Activated CD8-positive, alpha-beta memory T cell treated with anti-CD3 and anti-CD28 coated beads, Interleukin-2, amount 10 ng/mL, durations not matched to agents 7 days and 5 days (primary cell): ENCODE measurements at places on chromosomes 5 and 9. TPM values are rescaled to one million over a fixed set of nuclear protein-coding genes. Genes with fewer than 3 reads are reported as not detected.

Gene MARVELD2
- total RNA-seq: 0.18 TPM

Gene CHSY3
- total RNA-seq: not detected

Gene GNA14
- not detected for total RNA-seq

Gene ADGRD2
- total RNA-seq: not detected

Gene PLEKHG4B
- not detected for total RNA-seq

DNA sequence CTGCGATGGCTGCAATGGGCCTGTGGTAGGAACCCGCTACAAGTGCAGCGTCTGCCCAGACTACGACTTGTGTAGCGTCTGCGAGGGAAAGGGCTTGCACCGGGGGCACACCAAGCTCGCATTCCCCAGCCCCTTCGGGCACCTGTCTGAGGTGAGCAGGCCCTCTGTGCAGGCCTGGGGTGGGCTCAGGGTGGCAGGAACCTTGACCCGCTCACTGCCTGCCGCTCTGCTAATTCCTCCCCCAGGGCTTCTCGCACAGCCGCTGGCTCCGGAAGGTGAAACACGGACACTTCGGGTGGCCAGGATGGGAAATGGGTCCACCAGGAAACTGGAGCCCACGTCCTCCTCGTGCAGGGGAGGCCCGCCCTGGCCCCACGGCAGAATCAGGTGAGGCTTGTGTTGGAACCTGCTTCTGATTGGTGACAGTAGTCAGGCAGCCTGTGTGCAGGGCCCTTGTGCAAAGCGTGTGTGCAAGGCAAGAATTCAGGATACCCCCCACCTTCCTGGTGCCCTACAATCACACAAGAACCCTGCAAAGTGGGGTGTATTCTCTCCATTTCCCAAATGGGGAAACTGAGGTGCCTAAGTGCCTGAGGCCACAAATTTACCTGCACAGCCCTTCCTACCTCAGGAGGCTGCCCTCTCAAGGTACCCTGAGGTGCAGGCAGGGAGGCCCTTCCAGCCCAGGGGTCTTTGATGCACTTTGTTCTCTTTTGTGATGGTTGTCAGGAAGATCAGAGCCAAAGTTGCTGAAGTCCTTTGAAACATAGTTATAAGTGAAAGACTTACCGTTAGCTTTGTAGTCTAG is 3.4 kb downstream of the SQSTM1 start:
- DNase-seq: no peak

DNA sequence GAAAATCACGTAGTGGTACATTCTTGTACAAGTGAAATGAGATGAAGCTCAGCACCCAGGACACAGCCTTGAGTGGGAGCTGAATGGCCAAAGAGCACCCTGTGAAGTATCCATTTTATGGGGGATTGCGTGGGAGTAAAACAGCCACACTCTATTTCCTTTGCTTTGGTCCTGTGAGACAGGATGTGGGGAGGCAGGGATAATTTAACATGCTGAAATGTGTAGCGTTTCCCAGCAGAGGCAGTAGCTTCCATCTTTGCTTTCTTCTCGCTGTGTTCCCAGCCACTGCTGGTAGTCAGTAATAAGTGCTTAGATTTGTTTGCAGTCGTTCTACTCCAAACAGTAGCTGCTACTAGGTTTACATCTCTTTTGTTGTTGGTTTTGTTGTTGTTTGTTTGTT is 4.4 kb downstream of the IL31RA start:
- peak; percentile 49 for DNase-seq

GRCh38 chr9:128205296-128205944 is 2.2 kb downstream of the DNM1 start:
- DNase-seq: no peak

- no peak for DNase-seq
These were observed 11.1 kb upstream of the MLANA start for GRCh38 chr9:5879419-5880181.

DNA sequence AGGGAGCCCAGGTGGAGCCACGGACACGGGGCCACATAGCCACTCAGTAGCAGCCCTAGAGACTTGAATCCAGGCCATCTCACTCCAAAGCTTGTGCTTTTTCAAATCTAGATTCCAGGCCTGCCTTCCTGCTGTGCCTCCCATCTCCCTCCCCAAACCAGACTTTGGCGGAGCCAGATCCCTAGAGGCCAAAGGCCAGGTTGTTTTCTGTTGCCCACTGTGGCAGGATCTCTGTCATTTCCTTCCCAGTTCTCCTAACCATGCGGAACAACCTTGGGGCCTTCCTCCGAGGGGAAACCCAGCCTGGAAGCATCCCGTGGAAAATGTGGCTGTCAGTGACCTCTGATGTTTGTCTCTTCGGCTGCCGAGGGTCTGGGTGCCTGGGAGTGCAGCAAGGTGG is 16.4 kb upstream of the RPS14 start:
- DNase-seq: no peak

DNA sequence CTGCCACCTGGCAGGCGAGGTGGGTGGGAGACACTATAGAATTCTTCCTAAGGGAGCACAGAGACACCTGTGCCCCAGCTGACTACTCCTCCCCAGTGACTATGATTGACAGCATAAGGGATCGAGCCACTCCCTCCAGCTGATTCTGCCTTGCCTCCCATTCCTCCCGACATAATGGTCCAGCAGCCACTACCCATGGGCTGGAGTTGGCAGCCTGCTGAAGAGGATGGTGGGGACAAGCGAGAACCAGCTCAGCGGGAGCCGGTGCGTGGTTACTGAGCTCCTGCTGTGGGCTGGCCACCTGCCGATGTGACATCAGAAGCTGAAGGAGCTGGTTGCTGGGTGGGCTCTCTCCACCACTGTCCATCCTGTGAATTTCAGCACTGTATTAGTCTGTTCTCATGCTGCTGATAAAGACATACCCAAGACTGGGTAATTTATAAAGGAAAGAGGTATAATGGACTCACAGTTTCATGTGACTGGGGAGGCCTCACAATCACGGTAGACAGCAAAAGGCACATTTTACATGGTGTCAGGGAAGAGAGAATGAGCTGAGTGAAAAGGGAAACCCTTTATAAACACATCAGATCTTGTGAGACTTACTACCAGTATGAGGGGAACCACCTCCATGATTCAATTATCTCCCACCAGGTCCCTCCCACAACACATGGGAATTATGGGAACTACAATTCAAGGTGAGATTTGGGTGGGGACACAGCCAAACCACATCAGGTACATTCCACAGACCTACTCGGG is 12.1 kb upstream of the NCS1 start:
- DNase-seq: no peak

DNA sequence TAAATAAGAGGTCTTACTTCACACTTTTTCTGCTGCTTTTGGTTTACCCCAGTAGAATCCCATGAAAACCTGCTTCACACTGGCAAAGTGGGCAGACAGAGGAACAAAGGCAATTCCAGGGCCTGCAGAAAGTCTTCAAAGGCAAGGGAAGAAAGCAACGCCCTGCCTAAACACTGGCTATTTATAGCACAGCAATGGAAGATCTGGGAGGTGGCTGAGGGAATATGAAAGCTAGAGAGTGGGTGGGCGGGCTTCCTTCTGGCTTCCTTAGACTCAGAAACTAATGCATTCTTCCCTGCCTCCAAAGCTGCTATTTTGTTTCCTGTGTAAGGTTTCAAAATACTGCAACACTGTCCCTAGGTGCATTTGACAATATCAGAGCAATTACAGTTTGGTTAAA is 46.8 kb downstream of the ELAVL2 start:
- no peak for DNase-seq

DNA sequence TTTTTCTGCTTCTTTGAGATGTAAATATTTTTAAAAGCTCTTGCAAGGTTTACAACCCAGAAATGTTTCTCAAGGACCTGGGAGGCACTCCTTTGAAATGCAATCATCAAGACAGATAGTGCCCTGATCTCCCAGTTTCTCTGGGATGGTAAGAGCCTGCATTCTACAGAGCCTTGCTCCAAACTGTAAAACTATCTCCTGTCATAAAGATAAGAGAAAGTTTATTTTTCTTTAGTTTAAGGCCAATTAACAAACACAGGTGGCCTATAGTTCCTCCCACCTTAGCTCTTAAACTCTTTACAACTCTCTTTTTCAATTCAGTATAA is 1231.1 kb upstream of the NUDT12 start:
- no peak for DNase-seq

DNA sequence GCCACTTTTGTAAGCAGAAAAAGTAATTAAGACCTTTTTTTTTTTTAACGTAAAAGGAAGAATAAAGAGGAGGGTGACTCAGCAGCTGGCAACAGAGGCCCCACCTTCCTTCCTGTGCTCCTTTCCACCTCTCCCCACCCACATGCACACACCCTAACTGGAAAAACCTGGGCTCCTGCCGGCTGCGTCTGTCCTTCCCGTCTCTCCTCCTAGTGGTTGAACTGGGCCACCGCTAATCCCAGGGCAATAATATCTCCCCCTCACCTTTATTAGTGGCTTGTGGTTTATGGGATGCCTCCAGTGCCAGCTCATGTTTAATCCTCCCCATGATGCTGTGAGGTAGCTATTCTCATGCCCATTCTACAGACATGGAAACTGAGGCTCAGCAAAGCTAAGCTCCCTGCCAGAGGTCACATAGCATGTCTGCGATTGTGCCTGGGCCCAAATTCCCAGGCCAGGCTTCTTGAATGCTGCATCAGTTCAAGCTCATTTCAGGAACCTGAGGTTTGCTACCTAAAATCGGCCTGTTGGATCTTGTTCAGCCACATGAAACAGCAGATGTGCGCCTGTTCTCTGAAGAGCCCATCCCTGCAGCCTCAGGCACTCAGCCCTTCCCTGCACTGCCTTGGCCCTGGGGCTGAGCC is 60.9 kb upstream of the IL17B start:
- no peak for DNase-seq

DNA sequence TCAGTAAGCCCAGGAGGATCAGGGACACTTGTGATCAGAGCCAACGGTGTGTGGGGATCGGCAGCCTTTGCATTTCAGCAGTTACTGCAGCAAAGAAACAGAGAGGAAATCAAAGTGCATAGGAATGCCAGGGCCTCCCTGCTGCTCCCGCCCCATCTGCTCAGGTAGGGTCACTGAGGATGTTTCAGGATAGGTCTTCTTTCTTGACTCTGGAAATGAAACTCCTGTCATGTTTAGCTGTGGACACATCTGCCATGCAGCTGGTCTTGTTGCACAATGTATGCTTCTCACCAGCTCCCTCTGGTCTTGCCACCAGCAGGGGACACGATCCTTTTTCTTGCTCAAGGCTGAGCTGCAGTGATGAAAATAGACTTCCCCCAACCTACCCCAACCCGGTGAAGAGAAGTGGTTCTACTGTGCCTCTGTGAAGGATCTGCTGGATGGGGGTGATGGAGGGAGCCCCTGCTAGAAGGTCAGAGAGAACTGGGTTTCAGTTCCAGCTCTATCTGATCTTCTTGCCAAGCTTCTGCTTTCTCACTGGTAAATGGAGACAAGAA is 185.2 kb upstream of the KLF4 start:
- DNase-seq: no peak

DNA sequence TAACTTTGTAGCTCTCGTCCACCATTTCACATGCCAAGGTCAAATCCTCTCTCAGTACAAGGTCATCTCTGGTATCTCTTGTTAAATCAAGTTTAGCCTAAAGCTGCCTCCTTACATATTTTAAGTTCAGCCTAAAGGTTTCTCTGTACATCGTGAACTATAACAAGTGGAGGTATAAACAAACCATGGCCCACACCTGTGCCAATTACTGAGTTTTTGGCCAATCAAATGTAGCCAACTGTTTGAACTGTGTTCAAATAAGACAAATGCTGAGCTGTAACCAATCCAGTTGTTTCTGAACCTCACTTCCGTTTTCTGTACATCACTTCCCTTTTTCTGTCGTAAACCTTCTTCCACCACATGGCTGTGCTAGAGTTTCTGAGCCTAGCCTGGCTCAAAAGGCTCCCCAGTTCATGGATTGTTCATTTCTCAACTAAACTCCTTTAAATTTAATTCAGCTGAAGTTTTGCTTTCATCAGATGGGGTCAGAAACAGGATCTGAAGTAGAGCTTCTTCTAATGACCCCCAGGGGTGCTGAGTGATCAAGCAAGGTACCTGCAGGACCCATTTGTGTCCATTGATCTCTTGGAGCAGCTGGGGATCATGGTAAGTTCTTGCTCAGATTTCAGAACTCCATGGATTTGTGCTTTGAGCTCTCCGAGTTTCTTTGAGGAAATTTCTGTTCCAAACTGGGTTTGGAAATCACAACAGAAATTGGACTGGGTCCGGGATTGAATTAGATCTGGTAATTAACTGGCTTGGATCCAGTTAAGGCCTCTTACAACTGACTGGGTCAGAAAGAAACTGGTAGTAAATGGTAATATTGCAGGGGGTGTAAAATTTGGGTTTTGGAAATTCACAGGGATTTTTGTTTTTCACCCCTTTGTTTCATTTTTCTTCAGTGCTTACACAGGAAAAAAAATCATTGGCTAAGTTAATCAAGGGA is 11.0 kb upstream of the NANS start:
- peak; percentile 61 for DNase-seq

- DNase-seq: no peak
These were observed 27.4 kb upstream of the GSN start for GRCh38 chr9:121240472-121241135.

DNA sequence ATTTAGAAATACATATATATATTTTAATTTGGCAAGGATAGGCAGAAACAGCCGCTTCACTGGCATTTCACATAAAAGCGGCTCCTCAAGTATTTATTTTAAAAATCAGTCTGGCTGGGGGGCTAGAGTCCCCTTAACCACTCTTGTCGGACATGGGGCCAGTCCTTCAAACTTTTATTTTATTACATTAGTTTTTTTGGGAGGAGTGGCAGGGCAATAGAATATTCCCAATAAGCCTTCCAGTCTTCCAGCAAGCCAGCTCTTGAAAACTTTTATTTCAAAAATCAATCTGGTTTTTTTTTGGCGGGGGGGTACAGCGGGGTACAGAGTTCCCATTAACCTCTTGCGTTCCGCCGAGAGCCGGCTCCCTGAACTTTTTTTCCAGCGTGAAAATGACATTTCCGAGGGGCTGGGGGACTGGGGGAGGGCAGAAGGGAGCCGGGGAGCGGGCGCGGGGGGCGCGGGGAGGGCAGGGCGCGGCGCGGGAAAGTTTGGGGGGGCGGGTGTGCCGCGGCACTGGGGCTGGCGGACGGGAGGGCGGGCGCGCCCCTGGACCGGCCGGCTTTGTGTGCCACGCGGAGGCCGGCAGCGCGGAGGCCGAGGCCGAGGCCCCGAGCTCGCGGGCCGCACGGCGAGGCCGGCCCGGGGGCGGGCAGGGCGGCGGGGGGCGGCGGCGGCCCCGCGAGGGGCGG is 504 bp upstream of the ZNF618 start:
- DNase-seq: no peak

- no peak for DNase-seq
These were observed 136.1 kb upstream of the ANKH start for GRCh38 chr5:15007646-15008045.

DNA sequence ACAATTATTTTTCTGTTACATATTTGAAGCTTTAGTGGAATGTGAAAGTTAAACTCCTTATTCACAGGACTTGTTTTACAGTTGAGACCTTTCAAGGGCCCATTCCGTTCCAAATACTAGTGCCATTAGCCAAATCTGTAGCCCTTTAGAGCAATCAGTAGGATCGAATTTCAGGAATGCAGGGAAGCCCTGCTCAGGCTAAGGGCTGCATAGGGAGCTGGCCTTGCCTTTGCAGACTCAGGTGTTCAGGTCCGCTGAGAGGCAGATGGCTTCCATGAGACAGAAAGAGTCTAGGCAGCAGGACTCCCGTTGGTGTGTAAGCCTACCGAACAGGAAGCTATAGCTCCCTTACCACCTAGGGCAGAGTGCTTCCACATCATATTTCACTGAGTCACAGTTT is 150.1 kb upstream of the SLC27A6 start:
- no peak for DNase-seq

GRCh38 chr9:122076117-122076516 is 17.0 kb downstream of the TTLL11 start:
- no peak for DNase-seq

- no peak for DNase-seq
These were observed 163.7 kb upstream of the TRPC7 start for GRCh38 chr5:136529081-136529480.

- DNase-seq: no peak
These were observed 118.3 kb downstream of the PIK3R1 start for GRCh38 chr5:68333649-68334552.
